Stimulated activated CD8-positive, alpha-beta memory T cell treated with anti-CD3 and anti-CD28 coated beads, Interleukin-7, amount 100 ng/mL, for 1 hour (primary cell): ENCODE measurements at places on chromosomes 4 and X.

- DNase-seq, result no peak
Measured at GRCh38 chr4:156933633-156934258, 37.9 kb downstream of the PDGFC start.

DNA sequence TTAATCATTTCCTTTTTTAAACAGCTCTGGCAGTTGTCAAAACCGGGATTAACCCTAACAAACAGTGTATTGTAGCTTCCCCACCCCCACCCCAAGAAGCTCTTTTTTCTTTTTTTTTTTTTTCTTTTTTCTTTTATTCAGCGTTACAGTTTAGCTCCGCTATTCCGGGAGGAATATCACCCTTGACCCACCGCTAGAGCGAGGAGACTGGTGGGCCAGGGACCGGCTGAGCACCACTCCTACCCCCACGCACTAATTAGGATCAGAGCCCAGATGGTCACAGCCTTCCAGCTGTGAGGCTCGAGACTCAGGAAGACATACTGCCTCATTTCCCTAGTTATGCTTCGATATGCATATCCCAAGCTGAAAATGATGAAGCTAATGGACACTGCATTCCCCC lies 2.0 kb downstream of the PARM1 start:
- no peak for DNase-seq

GRCh38 chrX:130841776-130842175 lies 61.2 kb downstream of the ENOX2 start:
- DNase-seq, result no peak

GRCh38 chr4:120867506-120867905 lies 55.0 kb downstream of the PRDM5 start:
- no peak for DNase-seq

DNA sequence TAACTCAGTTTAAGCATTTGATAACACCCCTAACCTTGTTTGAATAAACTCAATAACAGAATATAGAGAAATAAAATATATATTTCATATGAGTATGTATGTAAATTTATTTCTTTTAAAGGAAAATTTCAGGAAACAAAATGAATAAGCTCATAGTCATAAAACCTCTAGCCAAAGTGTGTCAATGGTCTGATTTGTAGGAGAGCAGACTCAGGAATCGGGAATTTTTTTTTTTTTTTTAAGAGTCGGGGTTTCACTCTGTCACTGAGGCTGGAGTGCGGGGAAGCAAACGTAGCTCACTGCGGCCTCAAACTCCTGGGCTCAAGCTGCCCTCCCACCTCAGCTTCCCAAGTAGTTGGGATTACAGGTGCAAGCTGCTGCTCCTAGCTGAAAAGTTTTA lies 2.4 kb downstream of the PKD2 start:
- DNase-seq, result no peak

DNA sequence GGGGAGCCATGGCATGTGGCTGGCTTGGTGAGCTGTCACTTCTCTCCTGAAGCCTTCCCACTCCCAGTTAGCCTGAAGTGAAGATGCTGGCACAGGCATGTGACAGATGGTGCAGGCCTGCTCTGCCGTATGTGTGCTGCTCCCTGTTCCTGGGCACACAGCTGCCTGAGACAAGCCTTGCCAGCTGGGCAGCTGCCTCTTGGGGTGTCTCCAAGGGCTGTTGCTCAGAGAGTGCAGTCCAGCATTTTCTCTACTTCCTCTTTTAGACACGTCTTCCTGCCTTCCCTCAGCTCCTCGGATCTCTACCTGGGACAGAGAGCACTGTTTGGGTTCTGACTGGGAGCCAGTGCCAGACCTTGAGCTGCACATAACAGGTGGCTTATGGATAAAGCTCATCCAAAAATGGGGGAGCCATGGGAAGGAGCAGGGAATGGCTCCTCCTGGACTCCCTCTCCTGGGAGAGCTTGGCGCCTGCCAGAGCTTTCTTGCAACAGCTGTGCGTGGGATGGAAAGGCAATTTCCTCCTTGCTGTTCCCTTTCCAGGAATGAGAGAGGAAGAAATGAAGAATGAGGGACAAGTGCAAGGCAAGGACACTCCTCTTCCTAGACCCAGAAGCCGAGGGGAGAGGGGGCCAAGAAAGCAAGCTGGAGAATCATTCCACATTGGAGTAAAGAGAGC lies 132.9 kb downstream of the MSL3 start:
- DNase-seq, result no peak
